Stimulated activated CD4-positive, alpha-beta T cell treated with anti-CD3 and anti-CD28 coated beads, Interleukin-1b, Interleukin-23, amount 100 ng/mL, for 24 hours (primary cell): ENCODE measurements at places on chromosomes 5 and 9.

- no peak for DNase-seq
Observed at GRCh38 chr9:77616191-77616590, 31.9 kb downstream of the GNA14 start.

GRCh38 chr5:135251093-135251492, 147.9 kb downstream of the MACROH2A1 start:
- DNase-seq: no peak

GRCh38 chr9:109940561-109940960, 160.6 kb downstream of the PALM2AKAP2 start:
- no peak for DNase-seq

- DNase-seq: no peak
Observed at GRCh38 chr5:159242656-159243055, 20.4 kb upstream of the UBLCP1 start.

DNA sequence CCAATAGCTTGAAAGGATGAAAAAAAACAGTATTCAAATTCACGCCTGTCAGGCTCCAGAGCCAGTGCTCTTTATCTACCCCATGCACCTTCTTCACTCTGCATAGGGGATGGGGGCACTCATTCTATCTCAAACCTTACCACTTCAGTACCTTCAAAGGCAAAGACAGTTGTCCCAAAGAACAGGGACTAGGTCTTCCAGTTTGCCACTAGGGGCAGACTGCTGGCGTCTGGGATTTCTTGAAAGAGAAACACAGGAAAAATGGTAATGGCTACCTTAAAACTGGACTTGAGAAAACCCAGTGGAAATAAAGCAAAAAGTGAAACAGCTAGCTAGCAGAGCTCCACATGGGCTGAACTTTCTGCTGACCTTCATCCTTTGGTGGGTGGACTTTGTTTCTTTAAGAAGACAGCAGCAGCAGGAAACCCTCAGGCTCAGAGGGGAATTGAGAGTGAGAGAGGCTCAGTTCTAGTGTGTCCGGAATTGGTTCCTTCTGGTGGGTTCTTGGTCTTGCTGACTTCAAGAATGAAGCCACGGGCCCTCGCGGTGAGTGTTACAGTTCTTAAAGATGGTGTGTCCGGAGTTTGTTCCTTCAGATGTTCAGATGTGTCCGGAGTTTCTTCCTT, 41.0 kb upstream of the SLC36A1 start:
- no peak for DNase-seq

DNA sequence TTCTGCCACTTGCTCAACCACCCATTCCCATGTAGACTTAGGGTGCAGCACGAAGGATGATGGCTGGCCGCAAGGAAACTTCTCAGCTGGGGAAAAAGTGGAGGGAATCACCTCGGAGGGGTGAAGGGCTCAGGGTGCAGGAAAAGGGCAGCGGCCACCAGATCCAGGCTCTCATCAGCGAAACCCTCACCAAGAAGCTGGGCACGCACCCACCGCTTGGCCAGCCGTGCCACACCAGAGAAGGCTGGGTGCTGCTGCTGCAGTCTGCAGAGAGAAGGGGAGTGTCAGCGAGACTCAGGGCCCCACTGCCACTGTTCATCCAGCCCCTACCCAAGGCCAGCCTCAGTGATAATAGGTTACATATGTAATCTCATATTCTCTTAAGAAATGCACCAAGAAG, 8.6 kb downstream of the NOL6 start:
- no peak for DNase-seq

GRCh38 chr5:133612249-133612860, at the start of gene FSTL4:
FSTL4 (minus strand) TSS chr5:133612541.
- DNase-seq: peak; percentile 37

DNA sequence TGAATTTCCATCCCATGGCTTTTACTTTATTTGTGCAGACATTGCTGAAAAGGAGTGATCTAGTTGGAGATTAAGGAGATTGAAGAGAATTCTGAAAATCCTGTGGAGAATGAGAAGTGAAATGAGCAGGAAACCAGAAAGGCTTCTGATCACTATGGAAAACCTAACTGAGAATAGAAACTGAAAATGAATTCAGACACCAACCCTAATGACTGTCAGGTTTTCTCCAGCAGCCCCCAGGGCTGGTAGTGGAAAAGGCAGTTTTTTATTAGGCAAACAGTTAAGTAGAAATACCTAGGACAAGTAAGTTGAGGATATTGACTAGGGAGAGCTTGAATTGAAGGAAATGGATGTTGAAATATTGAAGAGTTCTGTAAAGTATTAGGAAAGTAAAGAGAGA, 14.7 kb upstream of the ARRDC3 start:
- DNase-seq: no peak

- DNase-seq: no peak
Observed at GRCh38 chr5:160359816-160360215, 10.6 kb downstream of the C1QTNF2 start.

- no peak for DNase-seq
Observed at GRCh38 chr9:74001382-74001781, 495.8 kb upstream of the RORB start.

DNA sequence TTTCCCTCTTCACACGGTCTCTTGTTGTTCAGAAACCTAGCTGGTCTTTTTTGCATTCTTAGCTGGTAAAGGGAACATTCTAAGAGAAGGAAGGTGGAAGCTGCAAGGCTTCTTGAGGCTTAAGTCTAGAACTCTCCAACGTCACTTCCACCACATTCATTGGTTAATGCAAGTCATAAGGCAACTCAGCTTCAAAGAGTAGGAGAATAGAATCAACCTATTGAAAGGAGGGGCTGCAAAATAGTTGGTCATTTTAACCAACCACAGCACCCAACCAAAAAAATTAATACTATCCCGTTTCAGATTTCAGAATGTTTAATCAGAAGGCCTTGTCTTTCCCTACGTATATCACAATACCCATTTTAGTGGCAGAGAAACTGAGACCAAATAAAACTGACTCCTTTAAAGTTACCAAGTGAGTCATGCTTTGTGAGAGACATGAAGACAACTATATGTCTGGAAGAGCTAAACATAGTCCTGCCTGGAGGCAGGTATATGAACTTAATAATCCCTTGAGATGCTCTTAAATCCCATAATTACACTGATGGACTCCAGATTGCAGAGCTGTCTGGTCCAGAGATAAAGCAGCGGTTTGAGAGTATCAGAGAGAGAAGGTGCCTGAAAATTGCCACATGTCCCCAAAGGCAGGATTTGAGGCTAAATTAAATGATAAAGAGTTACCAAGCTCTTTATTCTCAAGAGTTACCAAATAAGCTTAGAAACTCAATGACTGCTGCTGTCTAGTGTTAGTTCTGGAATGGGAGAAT, 14.4 kb downstream of the DOCK8 start:
- no peak for DNase-seq

GRCh38 chr5:132425009-132425937, 55.8 kb downstream of the SLC22A5 start:
- peak; percentile 58 for DNase-seq

DNA sequence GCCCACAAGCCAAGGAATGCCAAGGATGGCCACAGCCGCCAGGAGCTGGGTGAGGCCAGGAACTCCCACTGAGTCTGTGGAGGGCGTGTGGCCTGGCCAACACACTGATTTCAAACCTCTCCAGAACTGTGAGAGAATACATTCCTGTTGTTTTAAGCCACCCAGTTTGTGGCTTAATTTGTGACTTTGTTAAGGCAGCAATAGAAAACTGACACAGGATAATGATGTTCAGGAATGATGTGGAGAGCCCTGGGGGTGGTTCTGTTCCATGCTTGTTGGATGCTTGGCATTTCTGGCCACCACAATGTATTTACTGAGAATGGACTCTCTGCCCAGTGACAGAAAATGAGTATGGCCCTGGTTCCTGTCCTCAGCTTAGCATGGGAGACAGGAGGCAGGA, 82.8 kb downstream of the DAP start:
- DNase-seq: no peak

GRCh38 chr5:127216143-127216542, 74.5 kb upstream of the MEGF10 start:
- DNase-seq: no peak

- DNase-seq: no peak
Observed at GRCh38 chr5:1917830-1918487, 35.2 kb upstream of the IRX4 start.

DNA sequence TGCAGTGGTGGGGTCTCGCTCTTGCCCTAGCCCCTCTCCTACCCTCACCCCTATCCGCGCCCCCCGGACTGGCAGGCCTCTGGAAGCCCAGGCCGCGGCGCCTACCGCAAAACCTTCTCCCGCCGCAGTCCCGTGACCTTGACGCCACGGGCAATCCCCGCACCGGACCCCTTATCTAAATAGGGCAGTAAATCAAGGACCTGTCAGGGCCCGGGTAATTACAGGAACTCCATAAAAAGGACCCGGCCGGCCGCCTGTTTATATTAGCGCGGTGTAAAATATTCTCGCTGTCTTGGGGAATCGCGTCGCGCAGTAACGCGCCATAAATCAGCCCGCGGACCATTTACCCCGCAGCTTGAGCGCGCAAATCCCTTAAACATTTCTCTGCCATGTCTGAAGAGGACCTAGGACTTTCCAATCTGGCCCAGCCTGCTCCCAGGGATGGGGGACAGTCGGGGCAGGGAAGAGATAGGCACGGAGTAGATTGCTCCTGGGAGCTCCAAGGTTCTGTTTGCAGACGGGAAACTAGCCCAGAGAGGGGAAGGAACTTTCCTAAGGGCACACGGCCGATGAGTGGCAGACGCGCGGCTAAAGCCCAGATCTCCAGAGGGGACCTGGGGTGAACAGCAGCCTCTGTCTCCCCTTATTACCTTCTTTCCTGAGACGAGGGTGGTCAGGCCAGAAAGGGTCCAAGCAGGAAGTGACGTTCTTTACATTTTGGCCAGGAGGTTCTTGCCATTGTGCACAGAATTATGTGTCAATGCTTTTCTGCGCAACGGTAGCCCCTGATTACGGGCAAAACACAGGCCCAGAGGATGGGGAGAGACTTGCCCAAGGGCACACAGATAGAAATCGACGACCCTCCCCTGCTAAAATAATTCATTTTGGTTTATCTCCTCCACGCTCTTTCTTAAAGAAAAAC, 4.8 kb upstream of the HAND1 start:
- no peak for DNase-seq

- no peak for DNase-seq
Observed at GRCh38 chr9:79220251-79220650, 351.5 kb upstream of the TLE4 start.

- no peak for DNase-seq
Observed at GRCh38 chr5:25419684-25420083, 774.9 kb upstream of the CDH10 start.

DNA sequence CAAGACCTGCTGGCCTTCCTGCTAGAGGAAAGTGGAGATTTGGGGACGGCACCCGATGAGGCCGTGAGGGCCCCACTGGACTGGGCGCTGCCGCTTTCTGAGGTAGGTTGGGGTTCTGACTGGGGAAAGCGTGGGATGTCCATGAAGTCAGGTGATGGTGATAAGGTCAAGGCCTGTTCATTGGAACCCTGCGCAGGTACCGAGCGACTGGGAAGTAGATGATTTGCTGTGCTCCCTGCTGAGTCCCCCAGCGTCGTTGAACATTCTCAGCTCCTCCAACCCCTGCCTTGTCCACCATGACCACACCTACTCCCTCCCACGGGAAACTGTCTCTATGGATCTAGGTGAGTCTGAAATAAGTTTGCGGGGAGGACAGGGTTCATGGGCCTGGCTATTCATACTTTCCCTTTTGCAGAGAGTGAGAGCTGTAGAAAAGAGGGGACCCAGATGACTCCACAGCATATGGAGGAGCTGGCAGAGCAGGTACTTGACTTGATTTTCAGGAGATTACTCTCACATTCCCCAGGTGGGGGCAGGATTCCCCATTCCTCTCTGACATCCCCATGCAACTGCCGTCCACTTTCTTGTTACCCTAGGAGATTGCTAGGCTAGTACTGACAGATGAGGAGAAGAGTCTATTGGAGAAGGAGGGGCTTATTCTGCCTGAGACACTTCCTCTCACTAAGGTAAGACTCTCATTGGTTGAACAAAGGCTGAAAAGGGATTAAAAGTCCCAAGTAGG, 505 bp downstream of the CREB3 start:
- no peak for DNase-seq

GRCh38 chr5:14063691-14064090, 79.5 kb upstream of the TRIO start:
- DNase-seq: no peak

- no peak for DNase-seq
Observed at GRCh38 chr9:77276799-77277198, 99.5 kb downstream of the VPS13A start.

- no peak for DNase-seq
Observed at GRCh38 chr5:113031104-113031503, 54.5 kb downstream of the DCP2 start.

GRCh38 chr5:16926417-16926816, 9.7 kb downstream of the MYO10 start:
- DNase-seq: no peak

DNA sequence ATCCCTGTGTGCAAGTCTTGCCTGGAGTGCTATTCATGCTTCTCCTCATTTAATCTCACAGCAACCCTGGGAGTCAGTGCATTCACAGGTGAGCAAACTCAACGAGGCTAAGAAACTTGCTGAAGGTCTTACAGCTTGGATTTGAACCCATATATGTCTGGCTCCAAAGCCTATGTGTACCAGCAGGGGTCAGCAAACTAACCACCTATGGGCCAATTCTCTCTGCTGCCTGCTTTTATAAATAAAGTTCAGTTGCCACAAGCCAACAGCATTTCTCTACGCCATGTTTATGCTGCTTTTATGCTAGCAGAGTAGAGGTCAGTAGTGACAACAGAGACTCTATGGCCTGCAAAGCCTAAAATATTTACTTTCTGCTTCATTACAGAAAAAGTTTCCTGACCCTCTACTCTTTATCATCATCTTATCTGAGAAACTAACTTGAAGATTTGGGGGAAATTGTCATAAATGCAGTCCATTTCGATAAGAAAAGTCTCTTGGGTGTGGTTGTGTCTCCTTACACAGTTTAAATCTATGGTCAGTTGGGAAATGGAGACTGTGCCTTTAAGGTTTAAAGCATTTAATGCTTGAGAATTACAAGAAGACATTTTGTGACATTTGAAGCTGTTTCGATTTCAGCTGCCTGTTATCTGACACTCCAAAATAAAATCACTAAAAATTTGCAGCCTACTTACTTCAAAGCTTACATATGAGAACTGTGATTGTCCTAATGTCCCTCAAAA, 137.7 kb downstream of the PRELID2 start:
- no peak for DNase-seq

DNA sequence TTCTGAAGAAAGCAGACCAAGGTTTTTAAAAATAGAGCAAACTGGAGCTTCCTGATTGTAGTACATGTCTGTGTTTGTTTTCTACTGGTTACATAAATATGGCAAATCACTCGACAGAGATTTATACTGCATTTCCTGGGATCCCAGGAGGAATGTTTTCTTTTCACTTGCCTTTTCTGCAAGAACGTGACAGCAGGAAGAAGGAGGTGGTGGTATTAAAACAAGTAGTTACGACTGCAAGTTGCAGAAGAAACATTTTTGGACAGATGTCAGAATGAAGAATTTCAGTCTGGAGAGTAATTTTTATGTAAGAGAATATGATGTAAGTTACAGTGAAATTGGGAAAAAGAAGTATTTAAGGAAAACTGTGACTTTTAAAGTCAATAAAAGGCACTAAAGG, 253.7 kb upstream of the NFIL3 start:
- DNase-seq: no peak
